ENCODE measurements at places on chromosomes 16 and 17.

DNA sequence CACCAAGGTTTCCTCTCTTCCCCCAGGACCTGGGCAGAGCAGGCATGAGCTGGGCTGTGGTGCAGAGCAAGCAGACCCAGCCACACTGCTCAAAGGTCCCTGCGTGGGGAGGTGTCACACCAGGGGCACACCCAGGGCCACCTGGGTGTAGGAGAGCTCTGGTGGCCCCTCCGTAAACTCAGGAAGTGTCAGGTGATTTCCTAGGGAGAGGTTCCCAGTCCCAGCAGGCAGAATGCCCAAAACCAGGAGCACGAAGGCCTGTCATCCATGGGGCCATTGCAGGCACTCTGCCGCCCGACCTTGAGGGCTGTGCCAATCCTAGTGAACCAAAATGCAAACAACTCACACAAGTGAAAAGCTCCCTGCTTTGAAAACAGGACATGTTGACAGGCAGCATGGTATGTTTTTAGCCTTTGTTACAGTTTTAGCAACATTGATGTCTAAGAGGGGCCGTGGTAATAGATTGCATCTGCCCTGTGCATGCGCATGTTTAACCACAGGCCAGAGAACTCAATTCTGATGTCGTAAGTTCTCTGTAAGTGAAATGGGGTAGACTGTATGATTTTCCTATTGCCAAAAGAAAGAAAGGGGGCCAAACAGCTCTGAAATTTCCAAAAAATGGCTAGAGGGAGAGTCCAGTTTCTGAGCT, 21.3 kb downstream of the CIBAR2 start:
- no peak for DNase-seq

DNA sequence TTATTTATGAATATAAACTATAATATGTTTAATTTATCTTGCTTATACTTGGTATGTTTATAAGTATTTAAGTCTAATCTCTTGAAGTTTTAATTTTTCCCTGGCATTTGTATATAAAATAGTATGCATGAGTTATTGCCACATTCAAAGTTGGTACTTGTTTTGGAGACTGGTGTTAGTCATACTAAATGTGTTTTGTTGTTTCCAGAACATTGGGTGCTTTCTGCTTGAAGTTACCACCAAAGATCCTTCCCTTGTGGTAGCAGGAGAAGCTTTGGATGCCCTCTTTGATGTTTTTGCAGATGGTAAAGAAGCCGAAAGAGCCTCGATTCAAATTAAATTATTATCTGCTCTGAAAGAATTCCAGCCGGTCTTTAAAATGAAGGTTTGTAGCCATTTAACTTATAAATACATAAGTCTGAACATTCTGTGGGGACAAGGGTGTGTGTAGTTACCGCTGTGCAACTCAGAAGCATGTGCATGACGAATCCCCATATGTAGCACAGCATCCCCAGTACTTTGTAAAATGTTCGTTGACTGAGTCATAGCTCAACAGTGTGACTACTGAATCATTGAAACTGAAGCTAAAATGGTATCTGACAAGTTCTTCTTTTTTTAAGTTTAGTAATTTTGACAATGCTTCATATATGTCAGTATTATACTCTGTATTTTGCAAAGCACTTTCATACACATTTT, 36.4 kb downstream of the HEATR3 start:
- DNase-seq, result no peak

DNA sequence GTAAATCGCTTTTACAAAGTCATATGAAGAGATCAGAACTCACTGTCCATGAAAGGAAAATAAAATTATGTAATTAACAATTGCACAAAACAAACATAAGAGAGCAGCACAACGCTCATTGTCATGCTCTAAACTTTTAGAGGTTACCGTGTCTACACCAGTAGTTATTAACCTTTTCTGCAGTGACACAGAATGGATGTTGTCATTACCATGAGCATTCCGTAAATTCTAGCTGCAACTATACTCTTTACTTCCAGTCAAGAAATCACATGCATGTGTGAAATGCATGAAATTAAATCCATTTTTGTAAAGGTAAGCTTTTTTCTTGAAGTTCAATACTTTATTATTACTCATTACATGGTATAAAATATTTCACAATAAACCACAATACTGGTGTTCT, 38.2 kb downstream of the USP32 start:
- DNase-seq, result no peak

- no peak for DNase-seq
Observed at GRCh38 chr17:74464730-74465377, 1.6 kb upstream of the CD300A start.

DNA sequence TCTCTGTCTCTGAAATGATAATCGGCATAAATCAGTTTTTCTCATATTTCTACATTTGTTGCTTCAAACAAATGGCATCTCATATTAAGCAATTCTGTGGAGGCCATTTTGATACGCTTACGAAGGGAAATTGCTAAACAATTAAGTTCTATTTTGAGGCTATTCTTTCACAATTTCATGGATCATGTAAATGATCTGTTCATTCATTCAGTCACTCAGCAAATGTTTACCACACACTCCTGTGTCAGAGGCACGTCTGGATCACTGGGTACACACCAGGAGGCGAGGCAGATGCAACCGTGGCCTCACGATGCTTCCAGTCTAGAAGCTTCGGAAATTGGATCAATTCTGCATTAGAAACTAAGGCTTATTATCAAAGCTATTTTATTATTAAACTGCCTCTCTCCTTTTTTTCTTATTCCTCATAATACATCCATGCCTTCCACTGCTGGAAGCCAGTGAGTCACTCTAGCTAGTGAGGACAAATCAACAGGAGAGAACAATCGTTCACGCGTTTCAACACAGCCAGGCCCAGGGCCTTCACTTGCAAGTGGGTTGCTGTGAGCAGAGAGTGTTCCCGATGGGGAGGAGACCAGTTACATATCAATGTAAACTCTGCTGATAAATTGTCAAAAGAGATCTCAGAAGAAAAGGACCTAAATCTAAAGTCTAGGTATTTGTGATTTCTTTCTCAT, 11.3 kb upstream of the SLC39A11 start:
- no peak for DNase-seq
